Myocyte (in vitro differentiated cells): ENCODE measurements at places on chromosomes 5 and 9. TPM values are rescaled to one million over a fixed set of nuclear protein-coding genes. Genes with fewer than 3 reads are reported as not detected.

The OBP2B gene
- total RNA-seq, result not detected in 2 replicates

The ABO gene
- total RNA-seq, result not detected in 2 replicates

The GLDC gene
- total RNA-seq, result 0.26 and 0.62 TPM in 2 replicates

The IFNA13 gene
- not detected in 2 replicates for total RNA-seq

The ANKS6 gene
- total RNA-seq, result 11.4 and 12.9 TPM in 2 replicates

The SERF1B gene
- 30.0 and 35.7 TPM in 2 replicates for total RNA-seq

The IGFBPL1 gene
- total RNA-seq, result 22.9 and 37.9 TPM in 2 replicates

The SLC34A1 gene
- total RNA-seq, result not detected in 2 replicates

The MARCHF11 gene
- not detected in 2 replicates for total RNA-seq

The SPINK5 gene
- total RNA-seq, result not detected in 2 replicates

The RIOK2 gene
- total RNA-seq, result 19.3 and 30.1 TPM in 2 replicates

The DBH gene
- total RNA-seq, result 0.16 and 1.5 TPM in 2 replicates

The CER1 gene
- total RNA-seq, result not detected in 2 replicates

The NUTM2F gene
- total RNA-seq, result not detected in 2 replicates

- no peak for DNase-seq
These were observed 731.5 kb downstream of the TLE1 start for GRCh38 chr9:80957801-80958200.

GRCh38 chr5:65017636-65018035 lies 248.9 kb downstream of the CWC27 start:
- no peak for DNase-seq

DNA sequence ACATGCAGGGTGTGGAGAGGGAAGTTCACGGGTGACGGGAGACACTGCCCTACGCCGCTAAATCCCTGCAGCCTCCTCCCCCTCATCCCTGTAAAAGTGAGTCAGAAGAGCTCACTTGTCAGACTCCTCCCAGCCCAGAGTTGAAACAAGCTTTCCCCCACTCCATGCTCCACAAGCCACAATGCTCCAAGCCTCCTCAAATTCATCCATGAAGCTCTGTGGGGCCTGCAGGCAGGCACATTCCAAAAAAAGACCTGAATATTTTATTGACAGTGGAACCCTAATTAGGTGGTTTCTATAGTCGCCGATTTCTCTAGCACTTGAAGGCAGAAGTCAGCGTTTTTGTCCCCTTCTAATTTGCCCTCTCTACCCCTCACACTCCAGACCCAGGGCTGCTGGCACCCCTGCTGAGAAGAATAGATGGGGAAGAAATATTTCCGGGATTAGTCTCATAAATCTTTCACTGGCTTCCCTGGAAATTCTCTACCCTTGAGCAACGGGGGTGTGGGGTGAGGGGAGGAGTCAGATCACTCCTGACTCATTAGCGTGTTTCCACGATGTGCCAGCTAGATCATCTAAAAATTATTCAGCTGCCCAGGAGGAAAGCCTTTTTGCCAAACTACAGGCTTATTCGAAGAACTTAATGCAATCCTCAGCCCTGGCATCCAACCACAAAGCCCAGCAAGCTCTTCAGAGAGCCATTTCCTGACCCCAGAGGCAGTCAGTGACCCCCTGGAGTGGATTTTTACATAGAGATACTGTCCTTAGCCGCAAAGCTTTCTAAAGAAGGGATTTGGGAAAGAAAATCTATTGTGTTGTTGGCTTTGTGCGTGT lies 97.1 kb downstream of the ENC1 start:
- DNase-seq, result peak; percentile 88

GRCh38 chr5:128905568-128906110 lies 59.6 kb upstream of the SLC27A6 start:
- peak; percentile 75 for DNase-seq

DNA sequence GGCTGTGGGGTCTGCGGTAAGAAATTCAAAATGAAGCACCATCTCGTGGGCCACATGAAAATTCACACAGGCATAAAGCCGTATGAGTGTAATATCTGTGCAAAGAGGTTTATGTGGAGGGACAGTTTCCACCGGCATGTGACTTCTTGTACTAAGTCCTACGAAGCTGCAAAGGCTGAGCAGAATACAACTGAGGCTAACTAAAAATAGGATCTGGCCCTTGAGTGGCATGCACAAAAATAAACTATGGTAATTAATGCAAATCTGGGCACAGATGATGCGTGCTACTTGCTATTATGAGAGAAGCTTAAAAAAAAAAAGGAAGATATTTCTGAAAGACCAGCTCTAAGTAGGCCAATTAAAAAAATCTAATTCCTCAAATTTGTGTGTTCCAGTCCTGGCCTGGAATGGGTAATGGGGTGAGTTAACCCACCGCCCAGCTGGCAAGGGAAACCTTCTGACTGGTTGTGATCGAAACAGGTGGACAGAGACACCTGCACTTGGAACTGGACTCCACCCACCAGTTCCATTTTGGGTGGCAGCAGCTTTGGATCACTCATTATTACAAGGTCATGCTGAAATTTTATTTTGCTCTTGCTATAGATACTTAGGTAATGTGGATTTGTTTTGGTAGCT lies 26.6 kb upstream of the ZBTB34 start:
- no peak for DNase-seq

- no peak for DNase-seq
These were observed 15.7 kb upstream of the INPP5E start for GRCh38 chr9:136455043-136456002.

- DNase-seq, result no peak
These were observed 2.4 kb upstream of the SLC27A4 start for GRCh38 chr9:128337936-128338335.

GRCh38 chr9:93673021-93673838 lies 96.8 kb downstream of the PHF2 start:
- peak; percentile 31 for DNase-seq

GRCh38 chr5:42876375-42876844 lies 64.7 kb upstream of the SELENOP start:
- no peak for DNase-seq

GRCh38 chr9:115591584-115591984 lies 473.6 kb upstream of the TNC start:
- peak; percentile 97 for DNase-seq

- DNase-seq, result no peak
These were observed 6.5 kb upstream of the GGTA1 start for GRCh38 chr9:121505903-121506735.

GRCh38 chr9:109520475-109521132 lies 22.5 kb upstream of the PTPN3 start:
- DNase-seq, result peak; percentile 66

GRCh38 chr5:173246135-173246495 lies 11.1 kb upstream of the NKX2-5 start:
- no peak for DNase-seq

- no peak for DNase-seq
These were observed 115.7 kb upstream of the MPDZ start for GRCh38 chr9:13395156-13395555.

DNA sequence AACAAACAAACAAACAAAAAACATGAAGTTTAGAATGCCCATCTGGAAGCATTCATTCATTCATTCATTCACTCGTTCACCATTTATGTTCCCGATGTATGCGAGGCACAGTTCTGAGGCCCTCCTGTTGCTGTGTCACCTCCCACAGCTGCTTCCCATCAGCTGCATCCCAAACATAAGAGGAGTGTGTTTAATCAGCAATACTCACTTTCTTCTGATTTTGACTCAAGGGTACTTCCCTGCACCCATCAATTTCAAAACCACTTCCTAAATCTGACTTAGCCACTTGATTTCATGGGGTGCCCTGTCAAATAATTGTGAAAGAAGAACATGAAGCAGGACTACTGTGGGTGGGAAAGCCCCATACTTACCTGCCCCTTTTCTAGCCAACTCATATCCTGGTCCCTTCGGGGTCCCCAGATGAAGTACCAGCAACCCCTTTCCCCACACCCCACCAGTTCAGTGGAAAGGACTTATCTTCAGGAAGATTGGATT lies 128.0 kb upstream of the IL12B start:
- DNase-seq, result no peak

GRCh38 chr5:59792983-59793585 lies 100.4 kb downstream of the PDE4D start:
- peak; percentile 69 for DNase-seq

DNA sequence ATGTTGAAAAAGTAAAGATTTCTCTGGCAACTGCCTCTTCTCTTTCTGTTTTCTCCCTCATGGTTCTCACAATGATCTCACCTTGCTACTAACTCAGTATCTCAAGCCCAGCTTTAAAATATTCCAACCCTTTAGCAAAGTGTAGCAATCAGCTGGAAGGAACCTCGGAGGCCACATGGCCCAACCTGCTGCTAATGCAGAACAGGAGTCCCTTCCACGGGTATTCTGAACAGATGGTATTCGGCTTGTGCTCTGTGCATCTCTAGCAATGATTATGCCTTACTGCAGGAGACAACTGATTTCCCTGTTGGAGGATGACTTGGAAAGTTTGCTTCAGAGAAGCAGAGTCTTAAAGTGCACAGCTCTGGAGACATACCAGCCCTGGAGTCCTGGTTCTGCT lies 151.8 kb upstream of the PPP1R2B start:
- no peak for DNase-seq

- no peak for DNase-seq
These were observed 167.6 kb upstream of the OTULINL start for GRCh38 chr5:14414007-14414406.

- peak; percentile 59 for DNase-seq
These were observed 20.8 kb upstream of the ADRB2 start for GRCh38 chr5:148805326-148806290.

- DNase-seq, result no peak
These were observed 751.2 kb upstream of the ZNF608 start for GRCh38 chr5:125497651-125498050.

DNA sequence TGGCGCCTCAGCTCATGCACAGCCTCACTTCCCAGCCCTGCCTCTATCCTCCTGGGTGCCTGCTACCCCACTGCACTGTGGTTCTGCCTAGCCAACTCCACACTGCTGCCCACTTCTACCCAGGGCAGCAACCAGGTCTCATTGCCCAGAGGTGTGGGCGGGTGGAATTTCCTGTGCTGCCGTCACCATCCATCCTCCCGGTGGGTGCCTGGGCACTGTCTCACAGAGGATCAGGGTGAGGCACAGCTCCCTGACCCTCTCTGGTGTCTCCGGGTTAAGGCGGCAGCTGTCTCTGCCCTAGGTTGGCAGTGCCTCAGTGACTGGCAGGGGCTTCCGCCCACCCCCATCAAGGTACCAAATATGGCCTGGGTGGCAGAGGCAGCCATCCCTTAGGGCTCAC lies 4.3 kb upstream of the MTMR12 start:
- DNase-seq, result no peak

DNA sequence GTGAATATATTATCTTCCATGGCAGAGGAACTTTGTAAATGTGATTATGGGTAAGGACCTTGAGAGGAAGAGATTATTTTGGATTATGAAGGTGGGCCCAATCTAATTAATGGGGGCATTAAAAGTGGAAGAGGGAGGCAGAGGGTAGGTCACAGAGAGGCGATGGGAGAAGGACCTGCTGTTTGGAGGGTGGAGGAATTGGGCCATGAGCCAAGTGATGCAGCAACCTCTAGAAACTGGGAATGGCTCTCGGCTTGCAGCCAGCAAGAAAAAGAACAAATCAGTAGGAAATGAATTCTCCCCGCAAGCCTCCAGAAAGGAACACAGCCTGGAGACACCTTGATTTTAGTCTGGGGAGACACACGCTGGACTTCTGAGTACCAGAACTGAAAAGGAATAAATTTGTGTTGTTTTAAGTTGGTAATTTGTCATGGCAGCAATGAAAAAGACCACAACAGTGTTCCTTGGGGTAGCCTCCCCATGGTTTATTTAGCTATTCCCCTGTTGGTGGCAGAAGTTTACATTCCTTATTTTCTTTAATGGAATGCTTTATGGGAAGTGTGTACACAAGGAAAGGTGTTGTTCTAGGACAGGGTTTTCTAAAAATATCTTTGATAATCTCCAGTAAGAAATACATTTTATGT lies 103.6 kb downstream of the HSPA4 start:
- DNase-seq, result no peak

DNA sequence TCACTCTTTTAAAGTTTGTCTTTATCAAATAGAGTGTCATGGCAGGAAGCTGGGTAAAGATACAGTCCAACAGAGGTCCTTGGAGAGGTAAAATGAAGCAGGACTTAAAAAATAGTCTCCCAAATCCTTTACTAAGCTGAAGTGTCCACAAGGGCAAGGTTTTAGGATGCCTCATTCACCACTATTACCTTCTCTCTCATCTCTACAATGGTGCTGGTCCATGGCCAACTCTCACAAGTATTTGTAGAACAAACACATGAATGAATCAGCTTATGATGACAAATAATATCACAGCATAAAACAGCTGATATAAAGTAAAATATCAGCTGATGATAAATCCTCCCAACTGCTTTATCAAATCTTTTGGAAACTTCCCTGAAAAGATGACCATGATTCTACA lies 162.3 kb upstream of the ZNF462 start:
- peak; percentile 69 for DNase-seq

GRCh38 chr9:131276891-131277286 lies 579 bp upstream of the FAM78A start:
- DNase-seq, result no peak

DNA sequence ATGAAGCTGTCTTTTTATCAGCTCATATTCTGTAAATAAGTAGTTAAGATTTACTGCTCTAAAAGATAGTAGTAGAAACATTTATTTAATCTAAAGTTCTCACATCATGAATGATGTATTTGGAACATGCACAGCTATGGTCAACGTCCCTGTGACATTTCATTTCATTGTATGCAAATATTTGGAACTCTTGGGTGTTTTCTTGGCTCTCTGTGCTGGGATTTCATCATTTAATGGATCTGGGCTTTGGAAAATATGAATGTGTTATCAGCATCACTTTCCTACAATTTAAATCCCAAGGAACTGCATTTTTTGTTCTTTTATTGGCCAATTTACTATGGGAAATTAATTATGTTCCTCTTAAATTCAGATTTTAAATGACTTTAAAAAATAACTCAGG lies 462.9 kb downstream of the SEMA5A start:
- no peak for DNase-seq

DNA sequence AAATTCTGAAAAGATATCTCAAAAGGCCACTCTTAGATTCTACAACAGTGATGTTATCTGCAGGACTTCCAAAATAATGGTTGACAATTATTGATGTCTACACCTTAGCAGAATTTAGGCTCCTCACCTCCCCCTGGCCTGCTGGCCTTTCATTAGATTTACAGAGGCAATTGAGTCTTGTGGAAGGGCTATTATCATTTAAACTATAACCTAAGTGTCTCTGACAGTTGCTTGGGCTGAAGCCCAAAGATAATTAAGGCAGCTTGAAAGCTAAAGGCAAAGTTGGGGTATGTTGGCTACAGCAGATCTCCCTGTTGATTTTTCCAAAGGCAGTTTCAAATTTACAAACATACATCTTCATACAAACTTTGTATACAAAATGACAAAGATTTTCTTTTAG lies 912.3 kb downstream of the TAF11L14 start:
- DNase-seq, result no peak

- DNase-seq, result peak; percentile 31
These were observed 484.9 kb downstream of the BNC2 start for GRCh38 chr9:16385590-16385989.

DNA sequence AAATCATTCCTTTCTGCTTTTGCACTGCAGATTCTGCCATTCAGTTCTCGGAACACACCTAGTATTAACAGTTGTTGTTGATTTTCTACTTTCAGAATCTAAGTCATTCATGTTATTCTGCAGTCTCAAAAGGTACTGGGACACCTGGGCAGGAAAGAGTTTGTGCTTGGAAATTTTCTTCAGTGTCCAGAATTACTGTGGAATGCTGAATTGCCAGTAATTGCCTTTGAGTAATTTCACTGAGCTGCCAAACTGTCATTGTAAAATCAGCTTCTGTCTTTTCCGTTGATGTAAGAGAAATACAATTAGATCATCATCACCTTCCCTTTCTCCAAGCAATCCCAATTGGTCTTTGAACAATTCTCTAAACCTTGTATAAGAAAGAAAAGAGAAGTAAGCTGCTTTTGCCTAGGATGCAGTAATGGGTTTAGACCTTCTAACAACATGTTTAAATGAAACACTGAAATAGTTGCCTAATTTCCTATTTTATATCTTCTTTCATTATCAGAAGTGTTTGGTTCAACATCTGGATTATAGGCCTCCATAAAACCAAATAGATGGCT lies 75.7 kb upstream of the TGFBR1 start:
- DNase-seq, result no peak
